ENCODE measurements at places on chromosomes 6 and 20.

- DNase-seq, result peak; percentile 89
Observed at GRCh38 chr6:10759884-10760329, 12.3 kb downstream of the TMEM14B start.

DNA sequence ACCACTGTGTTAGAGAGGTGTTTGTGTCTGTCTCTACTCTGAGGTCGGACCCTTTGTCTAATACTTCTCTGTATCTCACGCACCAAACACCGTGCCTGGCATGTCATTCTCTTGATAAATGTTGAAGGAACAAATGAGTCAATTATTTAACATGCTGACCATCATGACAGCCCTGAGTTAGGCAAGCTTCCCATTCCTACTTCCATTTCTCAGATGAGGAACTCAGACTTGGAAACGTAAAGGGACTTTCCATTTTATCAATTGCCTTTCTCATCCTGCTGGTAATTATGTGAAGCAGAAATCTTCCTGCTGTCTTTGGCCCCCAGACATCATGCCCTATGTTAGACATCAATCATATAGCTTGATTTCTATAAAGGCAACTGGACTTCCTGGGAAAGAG lies 227.0 kb upstream of the ECI2 start:
- no peak for DNase-seq

- no peak for DNase-seq
Observed at GRCh38 chr6:144449911-144450597, 164.9 kb downstream of the UTRN start.

DNA sequence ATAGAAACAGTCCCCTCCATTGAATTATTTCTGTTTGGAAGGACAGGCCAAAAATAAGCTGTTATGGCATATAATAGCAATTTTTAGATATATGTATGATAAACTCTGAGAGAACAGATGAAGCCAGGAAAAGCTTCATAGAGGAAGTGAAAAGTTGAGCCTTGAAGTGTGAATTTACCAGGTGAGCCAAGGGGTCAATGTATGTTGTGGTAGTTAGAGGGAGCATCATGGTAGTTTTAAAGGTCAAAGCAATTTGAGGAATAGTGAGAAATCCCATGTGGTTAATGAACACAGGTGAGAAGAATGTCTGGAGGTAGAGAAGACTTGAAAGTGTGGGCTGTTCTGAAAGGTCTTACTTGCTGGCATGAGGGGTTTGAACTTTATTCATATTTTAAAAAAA lies 47.0 kb downstream of the COL19A1 start:
- DNase-seq, result no peak

DNA sequence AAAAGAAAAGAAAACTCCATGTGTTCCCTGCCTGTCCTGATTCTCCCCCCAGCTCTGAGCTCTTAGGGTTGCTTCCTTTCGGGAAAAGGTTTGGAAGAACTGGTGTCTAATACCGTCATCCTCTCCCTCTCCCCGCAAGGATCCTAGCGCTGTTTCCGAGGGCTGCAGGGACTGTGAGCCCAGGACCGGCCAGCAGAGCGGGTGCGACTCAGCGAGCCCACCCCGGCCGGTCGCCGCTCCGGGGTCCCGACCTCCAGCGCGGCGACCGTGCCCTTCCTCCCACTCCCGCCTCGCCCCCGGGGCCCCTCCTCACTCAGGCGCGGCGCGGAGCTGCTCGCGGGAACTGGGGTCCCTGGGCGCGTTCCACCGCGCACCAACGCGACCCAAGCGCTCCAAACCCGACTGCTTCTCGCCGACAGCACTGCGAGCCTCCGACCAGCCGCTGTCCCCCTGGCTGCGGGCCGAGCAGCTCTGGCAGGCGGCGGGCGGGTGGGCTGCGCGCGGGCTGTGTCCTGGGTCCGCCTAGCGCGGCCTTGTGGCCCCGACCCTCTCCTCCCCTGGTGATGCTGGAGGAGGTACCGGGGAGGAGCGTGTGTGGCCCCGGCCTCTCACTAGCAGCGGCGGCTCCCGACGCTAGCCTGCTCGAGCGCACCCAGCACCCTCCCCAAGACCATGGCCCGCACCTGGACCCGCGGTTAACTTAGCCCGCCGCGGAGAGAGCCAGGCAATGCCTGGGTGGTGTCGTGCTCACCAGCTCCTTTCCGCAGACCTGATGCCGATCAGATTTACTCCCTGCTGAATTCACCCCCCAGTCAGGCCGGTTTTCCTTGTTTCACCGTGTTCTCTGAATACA lies at the start of gene PLA2G7:
PLA2G7 (minus strand) TSS at position 509 of the 853 bp plus-strand sequence. CDS start 12,484 bp downstream, outside the sequence.
- no peak for DNase-seq

DNA sequence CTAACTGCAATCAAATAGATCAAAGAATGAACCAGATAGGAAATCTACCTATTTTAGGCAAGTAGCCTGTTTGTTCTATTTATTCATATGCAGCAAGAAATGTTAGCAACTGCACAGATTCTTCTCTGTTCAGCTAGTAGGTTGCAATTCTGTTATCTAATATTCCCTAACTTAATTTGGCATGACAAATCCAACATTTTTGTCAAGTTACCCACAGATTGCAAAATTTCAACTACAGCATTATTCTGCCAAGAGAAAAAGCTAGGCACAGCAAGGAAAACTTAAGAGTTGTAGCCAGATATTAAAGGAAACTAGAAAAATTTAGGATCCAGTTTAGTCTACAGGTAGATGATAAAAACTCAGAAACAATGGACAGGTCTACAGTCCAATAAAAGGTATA lies 104.4 kb upstream of the SYNCRIP start:
- no peak for DNase-seq

DNA sequence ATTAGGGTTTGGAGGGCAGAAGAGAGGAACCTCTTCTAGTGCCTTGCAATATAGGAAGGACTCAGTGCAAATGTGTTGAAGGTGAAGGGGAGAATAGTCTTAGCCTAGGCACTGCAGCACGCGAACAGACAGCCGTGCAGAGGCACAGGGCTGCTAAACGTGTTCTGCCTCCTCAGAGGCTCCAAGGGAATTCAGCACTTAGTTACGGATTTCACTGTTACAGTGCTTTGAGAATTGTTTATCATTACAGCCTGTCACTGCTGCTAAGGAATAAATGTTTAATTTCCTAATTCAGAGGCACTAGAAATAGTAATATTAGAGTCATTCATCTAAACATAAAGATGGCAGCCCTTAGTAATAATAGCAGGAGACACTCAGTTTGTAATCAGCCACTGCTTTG lies 116.4 kb upstream of the SLC22A16 start:
- no peak for DNase-seq

GRCh38 chr6:30819297-30819917 lies 64.9 kb upstream of the DDR1 start:
- no peak for DNase-seq

DNA sequence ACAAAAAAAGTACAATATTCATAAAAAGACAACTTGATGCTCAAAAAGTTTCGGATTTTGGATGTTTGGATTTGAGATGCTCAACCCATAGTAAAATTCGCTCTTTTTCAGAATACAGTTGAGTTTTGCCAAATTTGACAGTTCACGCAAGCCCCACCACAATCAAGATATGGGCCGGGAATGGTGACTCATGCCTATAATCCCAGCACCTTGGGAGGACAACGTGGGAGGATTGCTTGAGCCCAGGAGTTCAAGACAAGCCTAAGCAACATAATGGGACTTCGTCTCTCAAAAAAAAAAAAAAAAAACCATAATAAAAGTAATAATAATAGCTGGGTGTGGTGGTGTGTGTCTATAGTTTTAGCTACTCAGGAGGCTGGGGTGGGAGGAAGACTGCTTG lies 51.3 kb downstream of the PHF20 start:
- no peak for DNase-seq

DNA sequence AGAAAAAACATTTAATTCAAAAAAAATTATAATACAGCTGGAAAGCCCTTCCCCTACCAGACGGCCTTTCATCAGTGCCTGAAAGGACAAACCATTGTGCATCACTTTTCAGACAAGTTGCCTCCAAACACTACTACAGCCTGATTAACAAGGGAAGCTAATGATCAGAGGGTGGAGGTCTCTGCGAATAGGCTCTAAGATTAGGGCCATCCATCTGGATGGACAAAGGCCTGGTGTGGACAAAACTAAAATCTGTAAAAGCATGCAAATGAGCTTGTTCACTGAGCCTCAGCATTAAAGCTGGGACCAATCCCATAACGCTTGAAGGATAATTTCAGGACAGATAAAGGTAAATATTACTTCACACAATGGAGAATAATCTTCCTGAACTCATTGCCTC lies 228.7 kb upstream of the PLN start:
- DNase-seq, result no peak

- DNase-seq, result no peak
Observed at GRCh38 chr20:6662309-6662708, 105.2 kb upstream of the BMP2 start.

DNA sequence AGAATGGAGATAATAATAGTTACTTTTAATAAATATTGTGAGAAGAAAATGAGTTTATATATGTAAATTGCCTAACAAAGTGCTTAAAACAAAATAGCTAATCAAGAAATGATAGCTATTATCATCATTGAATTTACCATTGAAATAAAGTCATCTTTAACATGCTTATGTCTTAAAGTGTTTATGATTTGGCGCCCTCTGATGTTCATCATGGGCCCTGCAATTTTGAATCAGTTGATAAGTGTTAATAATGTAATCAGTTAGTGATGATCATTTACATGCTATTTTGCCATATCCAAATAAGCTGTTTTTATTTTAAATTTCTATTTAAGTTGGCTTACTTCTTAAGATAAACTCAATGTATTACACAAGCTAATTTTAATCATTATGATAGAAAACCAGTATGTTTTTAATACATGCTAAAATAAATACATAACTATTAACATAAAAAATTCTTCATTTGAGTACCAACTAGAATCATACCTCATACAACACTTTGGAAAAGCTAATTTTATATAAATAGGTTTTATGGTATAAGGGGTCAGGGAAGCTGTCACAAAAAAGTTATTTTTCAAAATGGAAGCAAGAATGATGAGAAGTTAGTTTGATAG lies 39.2 kb upstream of the TPD52L1 start:
- peak; percentile 66 for DNase-seq

- DNase-seq, result no peak
Observed at GRCh38 chr6:53361549-53362031, 12.8 kb upstream of the ELOVL5 start.

DNA sequence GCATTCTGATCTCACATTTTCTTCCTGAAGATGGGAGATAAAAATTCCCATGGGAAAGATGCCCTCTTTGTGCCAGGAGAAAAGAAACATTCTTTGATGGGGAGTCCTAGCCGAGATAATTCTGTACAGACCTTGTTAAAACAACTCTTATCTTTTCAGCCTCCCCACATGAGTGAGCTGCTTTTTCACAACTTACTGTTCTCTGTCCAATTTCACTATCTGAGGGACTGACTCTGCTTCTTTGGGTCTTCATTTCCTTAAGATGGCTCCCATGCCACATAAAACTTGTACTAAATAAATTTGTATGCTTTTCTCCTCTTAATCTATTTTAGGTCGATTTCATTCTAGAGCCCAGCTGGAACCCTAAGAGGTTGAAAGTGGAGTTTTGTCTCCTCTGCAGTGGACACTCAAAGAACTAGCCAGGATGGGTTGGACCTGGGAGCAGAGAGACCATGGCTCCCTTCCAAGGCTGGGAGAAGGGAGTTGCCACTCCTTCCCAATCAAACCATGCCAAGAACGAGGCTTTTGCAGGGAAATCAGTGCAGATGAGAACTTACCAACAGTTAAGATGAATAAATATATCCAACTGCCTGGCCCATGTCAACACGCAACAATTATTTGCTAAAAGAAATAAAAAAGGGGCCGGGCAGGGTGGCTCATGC lies 285.8 kb upstream of the SULF2 start:
- DNase-seq, result no peak

DNA sequence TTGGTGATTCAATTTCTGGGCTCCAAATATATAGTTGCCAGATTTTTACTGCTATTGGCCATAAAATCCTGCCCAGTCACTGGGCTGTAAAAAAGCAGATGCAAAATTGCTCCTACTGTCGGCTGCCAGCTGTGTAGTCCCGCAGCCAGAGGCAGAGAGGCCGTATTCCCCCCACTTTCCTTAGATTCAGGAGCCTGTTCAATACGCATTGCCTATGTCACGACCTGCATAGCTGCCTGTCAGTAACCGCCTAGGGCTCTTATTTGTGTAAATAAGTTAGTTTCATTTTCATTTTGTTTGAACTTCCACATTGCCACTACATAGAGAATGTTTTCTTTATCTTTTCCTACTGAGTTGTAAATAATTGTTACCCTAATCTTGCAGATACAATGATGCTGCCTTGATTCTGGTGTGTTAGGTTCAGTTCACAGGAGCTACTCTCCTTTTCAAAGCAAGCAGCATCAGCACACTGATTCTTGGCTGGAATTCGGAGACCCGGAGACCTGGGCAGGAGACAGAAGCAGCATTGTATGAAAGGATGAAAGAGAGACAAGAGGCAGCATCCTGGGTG lies 46.0 kb upstream of the UST start:
- DNase-seq, result peak; percentile 44

GRCh38 chr20:40902661-40903060 lies 126.0 kb upstream of the TOP1 start:
- no peak for DNase-seq

DNA sequence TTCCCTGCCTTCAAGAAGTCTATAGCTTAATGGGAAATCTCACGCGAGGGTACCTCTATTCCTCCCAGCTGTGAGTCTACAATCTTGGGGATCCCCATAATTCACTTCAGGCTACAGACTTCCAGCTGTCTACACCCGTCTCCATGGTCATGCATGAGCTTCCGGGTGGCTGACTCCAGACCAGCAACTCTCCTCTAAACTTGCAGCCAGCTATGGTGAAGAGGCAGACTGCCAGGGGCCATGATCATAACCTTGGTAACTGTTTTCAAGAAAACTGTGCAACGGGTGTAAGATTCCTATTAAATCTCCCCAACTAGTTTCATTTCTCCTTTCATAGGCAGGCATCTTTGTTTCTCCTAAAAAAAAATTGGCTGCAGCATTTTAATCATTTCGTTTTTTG lies 534.4 kb upstream of the CHD6 start:
- no peak for DNase-seq

- DNase-seq, result no peak
Observed at GRCh38 chr6:156699935-156700334, 77.2 kb upstream of the ARID1B start.

- no peak for DNase-seq
Observed at GRCh38 chr6:144159223-144159622, 8.9 kb downstream of the STX11 start.

GRCh38 chr6:142669471-142670351 lies 275.3 kb downstream of the HIVEP2 start:
- no peak for DNase-seq

DNA sequence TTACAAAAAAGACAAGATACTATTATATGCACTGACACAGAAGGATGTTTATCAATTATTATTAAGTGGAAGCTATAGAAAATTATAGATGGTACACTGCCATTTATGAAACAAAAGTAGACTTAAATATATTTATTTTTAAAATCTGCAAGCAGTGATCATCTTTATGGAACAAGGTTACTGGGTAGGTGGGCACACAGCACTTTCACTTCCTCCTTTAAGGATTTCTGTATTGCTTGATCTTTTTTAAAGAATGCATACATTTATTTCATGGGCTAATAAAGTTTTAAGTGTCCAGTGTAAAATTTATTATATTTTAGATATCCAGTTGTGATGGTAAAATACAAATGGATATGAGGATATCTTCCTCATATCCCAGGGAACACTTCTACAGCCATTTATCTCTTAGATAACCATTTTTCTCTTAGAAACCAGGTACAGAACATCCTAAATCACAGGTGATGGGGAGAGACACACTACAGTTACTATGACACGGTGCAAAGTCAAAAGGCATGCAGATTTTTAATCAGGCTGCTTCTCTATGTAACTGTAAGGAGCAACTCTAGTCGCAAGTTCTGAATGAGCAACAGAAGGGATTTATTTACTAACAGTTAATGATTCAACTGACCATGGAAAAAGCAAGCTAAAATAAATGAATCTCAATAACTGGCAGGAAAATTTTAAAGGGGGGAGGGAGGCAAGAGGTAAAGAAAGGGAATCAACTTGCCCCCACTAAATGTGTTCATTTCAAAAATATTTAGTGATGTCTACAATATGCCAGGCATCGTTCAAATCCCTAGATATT lies 2.2 kb downstream of the FBXL4 start:
- DNase-seq, result no peak

Measured in ACHN (cell line).